Stimulated activated CD8-positive, alpha-beta memory T cell treated with anti-CD3 and anti-CD28 coated beads, Interleukin-7, amount 100 ng/mL, for 1 hour (primary cell): ENCODE measurements at places on chromosomes 2 and 18.

- DNase-seq, result no peak
These were observed 29.6 kb downstream of the NEMP2 start for GRCh38 chr2:190504912-190505311.

DNA sequence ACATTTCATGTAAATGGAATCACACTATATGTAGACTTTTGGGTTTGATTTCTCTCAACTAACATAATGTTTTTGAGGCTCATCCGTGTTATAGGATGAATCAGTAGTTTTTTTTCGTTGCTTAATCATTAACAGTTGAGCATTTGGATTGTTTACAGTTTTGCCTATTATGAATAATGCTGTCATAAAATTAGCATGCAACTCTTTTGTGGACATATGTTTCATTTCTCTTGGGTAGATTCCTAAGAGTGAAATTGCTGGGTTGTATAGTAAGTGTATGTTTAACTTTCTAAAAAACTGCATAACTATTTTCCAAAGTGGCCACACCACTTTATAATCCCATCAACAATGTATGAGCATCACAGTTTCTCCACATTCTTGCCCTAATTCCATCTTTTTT, 7.7 kb upstream of the RHBDD1 start:
- DNase-seq, result no peak

DNA sequence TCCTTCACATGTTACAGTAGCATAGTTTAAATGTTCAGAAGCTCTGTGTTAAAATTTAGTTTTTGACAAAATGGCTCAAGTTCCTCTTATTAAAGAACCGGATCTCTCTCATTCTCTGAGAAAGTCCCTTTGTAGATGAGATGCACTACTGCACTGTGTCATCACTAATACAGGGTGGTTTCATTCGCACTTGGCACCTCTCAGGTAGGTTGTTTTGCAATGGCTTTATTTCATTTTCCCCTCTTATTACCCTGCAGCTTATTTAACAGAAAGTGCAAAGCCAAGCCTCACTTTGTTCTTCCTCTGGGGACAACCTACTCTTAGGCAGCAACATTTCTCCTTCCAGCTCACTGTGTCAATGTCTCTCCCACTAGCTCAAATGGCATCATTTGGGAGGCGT, 185.1 kb downstream of the DLGAP1 start:
- DNase-seq, result no peak

- DNase-seq, result no peak
These were observed 1588.2 kb downstream of the LRP1B start for GRCh38 chr2:140542627-140543026.

GRCh38 chr2:158325782-158326340, 130.7 kb downstream of the CCDC148 start:
- DNase-seq, result no peak

DNA sequence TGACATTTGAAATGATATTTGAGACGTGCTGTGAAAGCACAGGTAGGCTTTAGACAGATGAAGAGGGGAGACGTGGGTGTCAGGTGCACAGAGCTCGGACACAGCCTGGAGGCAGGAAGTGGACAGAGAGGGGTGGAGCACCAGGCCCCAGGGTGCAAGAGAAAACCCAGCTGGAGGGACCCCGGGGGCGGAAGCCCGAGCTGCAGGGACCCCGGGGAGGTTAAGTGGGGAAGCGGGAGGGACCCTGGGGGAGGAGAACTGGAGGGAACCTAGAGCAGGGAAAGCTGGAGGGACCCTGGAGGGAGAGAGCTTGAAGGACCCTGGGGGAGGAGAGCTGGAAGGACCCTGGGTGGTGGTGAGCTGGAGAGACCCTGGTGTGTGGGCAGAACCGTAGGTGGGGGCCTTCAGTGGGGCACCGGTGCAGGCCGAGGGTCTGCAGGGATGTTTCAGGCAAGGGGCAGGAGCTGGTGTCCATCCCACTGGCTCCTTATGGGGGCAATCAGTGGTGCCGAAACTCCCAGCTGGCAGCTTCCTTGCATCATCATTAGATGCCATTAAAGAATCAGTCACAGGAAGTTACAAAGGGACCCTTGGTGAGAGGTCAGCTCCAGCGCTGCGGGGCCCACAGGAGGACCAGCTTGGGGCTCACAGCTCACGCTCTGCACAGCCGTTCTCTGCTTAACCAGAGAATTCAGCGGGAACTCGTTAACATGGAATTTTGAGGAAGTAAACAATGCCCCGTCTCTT, 246.6 kb downstream of the EIPR1 start:
- DNase-seq, result no peak

- DNase-seq, result no peak
These were observed 65.8 kb downstream of the ARHGAP28 start for GRCh38 chr18:6795307-6795706.

- DNase-seq, result no peak
These were observed 30.5 kb downstream of the ASB1 start for GRCh38 chr2:238456970-238457926.

DNA sequence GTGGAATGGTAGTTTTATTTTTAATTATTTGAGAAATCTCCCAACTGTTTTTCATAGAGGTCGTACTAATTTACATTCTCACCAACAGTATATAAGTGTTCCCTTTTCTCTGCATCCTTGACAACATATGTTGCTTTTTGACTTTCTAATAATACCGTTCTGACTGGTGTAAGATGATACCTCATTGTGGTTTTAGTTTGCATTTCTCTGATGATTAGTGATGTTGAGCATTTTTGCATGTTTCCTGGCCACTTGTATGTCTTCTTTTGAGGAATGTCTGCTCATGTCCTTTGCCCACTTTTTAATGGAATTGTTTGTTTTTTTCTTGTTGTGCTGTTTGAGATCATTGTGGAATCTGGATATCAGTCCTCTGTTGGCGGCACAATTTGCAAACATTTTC, 242.5 kb downstream of the ZNF521 start:
- no peak for DNase-seq

DNA sequence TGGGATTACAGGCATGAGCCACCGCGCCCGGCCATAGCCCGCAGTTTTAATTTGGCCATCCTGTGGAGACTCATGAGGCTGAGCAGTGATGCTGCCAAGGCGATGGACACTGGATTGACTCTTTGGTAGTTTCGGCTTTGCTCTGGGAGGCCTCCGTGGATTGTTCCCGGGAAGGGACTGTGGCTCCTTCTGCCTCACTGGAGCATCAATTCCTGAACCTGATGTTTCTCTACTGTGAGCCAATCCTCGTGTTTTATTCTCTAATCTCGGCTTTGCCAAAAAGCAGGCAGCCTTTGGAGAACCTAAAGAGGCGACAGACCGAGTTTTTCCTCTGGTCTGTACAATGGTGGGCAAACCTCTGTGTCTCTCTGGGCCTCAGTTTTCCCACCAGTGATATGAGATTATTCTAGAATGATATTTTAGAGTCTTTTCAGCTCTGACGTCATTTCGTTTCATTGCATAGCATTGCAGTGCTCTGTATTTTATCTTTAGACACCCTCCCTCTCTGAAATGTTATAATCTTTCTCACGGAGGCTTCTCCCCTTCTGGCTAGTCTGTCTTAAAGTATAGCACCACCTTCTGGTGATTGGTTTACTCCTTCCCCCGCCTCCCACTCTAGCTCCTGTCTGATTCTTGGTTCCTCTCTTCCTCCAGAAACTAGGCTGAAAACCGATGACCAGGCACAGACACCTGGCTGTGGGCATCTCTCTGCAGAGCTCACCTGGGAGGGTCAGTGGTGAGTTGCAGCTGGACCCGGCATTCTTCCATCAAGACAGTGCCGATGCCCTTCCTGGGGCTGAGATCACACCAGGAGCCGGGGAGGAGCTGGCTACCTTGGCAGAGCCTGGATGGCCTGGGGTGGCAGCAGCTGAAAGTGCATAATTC, 341.3 kb downstream of the MYCN start:
- no peak for DNase-seq

DNA sequence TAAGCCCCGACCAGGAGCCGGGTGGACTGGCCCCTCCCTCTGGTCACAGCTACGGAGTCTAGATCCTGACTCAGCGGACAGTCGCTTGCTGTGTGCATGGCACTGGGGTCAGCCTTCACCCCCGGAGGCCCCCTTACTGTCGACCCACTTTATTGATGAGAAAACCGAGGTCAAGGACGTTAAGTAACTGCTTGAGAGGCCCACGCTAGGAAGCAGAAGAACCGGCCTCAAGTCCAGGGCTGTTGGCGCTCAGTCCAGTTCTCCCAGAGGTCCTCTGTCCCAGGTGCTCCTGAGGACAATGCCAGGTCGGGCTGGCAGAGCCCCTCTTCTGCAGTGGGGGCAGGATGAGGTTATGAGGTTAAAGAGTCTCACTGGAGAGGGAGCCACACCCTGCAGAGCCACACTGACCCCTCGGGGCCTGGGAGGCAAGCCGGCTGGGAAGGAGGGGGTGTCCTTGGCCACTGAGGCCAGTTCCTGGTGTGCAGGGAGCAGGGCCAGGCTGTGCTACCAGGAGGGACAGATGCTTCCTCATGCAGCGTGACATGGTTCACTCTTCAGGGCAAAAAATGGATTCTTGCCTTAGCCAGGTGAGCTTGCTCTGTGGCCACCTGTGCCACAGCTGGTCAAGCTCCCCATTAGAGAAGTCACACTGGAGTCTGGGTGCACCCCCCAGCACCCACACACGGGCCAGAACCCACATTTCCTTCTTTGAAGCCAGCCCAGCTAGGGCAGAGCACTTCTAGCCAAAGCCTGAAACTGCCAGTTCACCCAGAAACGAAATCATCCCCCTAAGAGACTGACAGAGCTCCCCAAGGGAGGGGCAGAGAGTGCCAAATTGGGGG, 47.3 kb upstream of the HPCAL1 start:
- no peak for DNase-seq

GRCh38 chr2:22701561-22702160, 683.3 kb upstream of the KLHL29 start:
- DNase-seq, result no peak

- no peak for DNase-seq
These were observed 461.7 kb downstream of the STK39 start for GRCh38 chr2:167785606-167786216.

- DNase-seq, result no peak
These were observed 498.5 kb downstream of the DPP10 start for GRCh38 chr2:114940785-114941458.

- no peak for DNase-seq
These were observed 47.1 kb downstream of the SPTBN1 start for GRCh38 chr2:54503192-54503591.

GRCh38 chr2:205024822-205025518, 479.7 kb downstream of the PARD3B start:
- DNase-seq, result no peak

DNA sequence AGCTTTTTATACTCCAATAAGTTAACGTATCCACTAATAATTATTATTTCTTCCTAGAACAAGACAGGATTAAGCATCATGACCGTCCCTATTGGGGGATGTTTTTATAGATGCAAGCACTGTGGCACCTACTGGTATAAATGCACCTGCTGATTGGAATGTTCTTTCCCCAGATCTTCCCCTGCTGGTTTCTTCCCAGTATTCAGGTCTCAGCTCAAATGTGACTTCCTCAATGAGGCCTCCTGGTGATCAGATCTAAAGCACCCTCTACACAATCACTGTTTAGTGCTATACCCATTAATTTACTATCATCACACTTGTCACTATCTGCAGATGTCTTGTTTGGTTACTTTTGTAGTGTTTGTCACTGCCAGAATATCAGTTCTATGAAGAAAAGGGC, 3.9 kb upstream of the TYMS start:
- DNase-seq, result no peak

DNA sequence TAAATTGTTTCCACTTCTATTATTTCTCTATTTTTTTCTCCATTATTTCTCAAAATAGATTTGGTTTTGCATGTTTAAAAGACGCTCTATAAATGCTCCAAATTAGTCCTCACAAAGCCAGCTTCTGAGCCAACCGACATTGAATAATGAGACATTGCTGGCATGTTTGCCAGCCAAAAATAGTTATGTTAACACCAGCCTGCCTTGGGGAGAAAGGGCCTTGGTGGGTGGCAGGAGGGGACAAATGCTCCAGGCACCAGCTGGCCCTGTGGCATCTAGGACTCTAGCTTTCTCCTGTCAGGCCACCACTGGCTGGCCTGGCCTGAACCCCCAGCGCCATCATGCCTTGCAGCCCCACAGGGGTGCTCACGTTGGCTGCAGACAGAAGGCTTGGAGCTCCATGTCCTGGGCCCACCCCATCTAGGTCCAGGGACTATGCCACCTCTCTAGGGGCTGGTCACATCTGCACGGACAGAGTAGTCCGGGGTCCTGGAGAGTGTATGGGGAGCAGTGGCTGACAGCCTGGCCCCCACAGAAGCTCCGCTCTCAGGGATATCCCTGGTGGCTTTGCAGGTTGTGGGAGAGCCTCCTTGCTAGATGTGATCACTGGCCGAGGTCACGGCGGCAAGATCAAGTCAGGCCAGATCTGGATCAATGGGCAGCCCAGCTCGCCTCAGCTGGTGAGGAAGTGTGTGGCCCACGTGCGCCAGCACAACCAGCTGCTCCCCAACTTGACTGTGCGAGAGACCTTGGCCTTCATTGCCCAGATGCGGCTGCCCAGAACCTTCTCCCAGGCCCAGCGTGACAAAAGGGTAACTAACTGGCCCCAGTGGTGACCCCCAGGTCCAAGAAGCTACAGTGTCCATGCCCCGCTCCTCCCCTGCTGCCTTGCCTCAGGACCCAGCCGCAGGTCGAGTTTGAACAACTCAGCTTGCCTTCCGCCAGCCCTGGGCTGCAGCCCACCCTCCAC, 12.5 kb downstream of the ABCG8 start:
- no peak for DNase-seq

- no peak for DNase-seq
These were observed 42.1 kb downstream of the ODC1 start for GRCh38 chr2:10406016-10406415.

- no peak for DNase-seq
These were observed 83.8 kb upstream of the FAM237A start for GRCh38 chr2:206558492-206558891.

DNA sequence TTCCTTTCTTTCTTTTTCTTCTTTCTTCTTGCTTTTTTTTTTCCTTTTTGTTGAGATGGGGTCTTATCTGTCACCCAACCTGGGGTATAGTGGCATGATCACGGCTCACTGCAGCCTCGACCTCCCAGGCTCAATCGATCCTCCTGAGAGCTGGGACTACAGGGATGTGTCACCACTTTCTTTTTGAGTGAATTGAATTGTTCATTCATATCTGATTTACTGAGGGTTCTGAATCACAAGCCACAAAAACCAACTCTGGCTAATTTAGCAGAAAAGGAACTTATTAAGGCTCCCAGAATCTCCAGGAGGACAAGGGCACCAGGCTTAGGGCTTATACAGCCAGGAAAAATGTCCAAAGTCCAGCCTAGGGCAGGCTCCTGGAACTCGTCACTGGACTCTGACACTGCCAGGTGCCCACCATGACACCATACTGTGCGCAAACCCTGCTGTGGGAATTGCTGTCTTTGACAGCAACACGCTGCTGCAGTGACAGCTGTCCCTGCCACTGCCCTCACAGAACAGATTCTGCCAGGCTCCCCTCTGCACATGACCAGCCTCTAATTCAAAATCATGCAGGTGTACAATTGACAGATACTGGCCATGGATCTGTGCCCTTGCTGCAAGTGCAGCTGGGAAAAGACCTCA, 42.9 kb upstream of the EML6 start:
- DNase-seq, result no peak
